ENCODE measurements at places on chromosomes 6 and 20.

DNA sequence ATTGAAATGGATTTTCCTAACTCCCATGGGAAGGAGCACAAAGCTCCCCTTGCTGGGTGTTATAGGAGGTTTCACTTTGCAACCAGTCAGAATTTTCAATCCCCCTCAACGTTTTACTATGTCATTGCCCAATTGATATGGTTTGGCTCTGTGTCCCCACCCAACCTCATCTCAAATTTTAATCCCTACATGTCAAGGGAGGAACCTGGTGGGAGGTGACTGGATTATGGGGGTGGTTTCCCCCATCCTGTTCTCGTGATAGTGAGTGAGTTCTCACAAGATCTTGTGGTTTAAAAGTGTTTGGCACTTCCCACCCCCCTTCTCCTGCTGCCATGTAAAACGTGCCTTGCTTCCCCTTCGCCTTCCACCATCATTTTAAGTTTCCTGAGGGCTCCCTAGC lies 62.9 kb downstream of the ZMYND8 start:
- DNase-seq, result no peak

DNA sequence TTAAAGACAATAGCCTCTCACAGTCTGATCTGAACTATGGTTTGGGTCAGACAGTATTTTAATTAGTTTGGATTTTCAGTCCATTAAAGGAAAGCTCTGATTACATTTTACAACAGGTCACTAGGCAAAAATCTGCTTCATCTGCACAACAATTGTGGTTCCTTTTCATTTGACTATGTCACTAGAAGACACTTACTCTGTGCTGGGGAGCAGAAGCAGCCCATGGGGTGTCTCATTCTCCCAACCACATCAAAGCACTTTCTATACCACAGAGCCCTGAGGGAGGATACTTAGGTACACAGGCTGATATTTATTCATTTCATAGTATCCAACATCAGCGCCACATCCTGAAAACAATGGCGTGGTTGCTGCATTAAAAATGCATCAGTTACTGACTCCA lies 36.6 kb upstream of the HDAC2 start:
- peak; percentile 34 for DNase-seq

DNA sequence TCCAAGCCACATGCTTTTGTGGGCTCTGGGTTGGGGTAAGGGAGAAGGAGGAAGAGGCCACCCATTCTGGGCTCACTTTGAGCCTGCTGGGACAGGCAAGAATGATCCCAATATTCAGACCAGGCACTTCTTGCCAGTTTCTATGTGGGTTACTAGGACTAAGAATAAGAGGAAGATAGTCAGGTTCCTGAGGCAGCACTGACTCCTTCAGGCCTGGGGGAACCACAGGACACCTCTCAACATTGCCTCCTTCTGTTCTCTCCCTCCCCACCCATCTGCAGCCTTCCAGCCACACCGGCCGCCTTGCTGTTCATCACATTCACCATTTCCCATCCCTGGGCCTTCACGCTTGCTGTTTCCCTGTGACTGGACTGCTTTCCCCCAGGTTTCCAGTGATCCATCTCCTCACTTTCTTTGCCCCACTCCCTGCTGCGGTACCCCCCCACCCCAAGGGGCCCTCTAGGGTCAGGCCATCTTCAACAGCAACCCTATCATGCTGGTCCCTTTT lies 69.2 kb upstream of the SIRPA start:
- no peak for DNase-seq

- no peak for DNase-seq
Measured at GRCh38 chr20:17782768-17783167, 83.0 kb downstream of the BANF2 start.

DNA sequence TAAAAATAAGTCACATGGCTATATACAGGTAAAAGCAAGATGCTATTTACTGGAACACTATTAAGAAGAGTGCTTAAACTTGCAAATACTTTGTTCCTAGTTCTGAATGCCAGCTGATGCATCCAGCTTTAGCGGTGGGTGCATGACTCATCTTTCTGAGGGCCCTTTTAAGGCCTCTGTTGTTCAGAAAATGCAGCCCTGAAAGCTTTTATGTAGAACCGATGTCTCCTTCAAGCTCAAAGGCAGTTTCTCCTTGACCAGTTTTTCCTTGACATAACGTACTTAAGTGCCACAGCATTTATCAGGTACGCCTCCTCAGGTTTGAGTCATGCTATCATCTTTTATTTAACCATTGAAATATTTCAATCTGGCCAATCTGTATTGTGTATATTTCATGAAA lies 82.8 kb downstream of the MLIP start:
- no peak for DNase-seq

DNA sequence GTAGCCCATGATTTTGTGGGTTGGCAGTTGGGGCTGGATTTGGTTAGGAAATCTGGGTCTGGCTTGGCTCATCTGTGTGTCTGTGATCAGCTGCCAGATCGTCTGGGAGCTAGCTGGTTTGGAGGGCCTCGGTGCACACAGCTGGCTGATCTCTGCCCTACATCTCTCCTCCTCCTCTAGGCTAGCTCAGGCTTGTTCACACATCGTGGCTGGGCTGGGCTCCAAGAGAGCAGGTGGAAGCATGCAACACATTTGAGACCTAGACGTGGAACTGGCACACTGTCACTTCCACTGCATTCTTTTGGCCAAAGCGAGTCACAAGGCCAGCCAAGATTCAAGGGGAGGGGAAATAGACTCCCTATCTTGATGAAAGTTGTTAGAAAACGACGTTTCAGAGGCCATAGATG lies 15.9 kb downstream of the NDUFAF5 start:
- DNase-seq, result no peak

DNA sequence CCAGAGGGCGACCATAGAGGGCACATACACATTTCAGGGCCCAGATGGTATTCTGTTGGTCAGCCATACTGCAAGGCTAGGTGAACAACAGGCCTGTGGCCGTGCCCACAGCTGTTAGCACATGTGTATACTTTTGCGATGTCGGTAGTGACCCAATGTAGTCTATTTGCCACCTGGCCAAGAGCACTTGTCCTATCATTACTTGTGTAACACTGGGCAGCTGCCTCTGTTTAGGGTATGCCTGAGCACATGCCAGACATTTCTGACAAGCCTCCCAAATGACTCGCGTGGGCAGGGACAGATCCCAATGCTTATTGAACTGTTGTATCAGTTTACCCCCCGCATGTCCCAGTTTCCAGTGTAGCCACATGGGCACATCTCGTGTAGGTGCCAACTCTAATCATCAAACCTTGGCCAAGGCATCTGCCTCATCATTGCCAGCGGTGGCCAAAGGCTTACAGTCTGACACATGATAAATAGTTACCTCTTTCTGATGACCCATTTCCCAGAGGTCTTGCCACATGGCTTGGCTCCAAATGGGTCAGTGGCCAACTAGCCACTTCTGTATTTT lies 74.4 kb upstream of the FBXL4 start:
- no peak for DNase-seq

DNA sequence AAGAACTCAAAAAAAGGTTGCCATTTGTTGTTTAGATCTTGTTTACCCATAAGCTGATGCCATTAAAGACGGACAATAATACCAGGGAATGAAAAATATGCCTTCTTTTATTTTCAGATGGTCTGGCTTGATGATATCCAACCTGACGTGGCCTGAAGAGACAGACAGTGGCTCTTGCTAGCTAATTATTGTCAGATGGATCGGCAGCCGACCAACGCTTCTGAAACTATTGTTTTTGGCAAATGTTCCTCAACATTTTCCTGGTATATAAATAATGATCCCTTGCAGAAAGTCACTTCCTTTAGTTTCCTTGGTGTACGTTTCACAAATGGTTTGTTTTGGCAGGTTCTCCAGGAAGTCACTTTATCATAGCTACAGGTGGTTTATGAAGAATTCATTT lies 290.9 kb upstream of the TSHZ2 start:
- DNase-seq, result no peak

DNA sequence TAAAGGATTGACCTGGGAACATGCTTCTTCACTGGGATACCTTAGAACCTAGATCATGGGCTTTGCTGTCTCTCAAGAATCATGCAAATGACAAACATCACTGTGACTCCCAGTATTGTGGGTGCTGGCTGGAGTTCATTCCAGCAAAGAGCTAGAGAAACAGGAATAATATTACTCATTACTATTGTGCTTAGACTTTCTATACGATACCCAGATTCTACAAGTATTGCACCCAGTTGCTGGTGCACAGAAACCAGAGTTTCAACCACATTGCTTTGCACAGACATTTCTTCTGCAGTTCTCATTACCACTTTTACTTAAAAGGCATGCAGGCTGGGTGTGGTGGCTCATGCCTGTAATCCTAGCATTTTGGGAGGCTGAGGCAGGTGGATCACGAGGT lies 220.4 kb upstream of the ZNF217 start:
- no peak for DNase-seq

DNA sequence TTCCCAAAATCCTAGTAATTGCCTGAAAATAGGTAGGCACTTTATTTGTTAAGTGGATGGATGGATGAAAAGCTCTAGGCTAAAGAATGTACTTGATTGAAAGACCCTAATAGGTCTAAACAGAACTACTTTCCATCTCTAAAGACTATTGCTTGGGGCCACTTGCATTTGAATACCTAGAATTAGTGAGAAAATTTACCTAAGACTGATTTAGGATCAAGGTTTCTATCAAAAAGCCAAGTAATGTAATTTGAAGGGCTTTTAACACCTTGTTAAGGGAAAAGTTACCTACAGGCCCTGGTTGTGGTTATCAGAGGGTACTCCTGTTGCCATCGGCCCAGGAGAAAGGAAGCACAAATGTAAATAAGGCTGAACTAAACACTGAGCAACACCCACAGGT lies 580.7 kb downstream of the LMBRD1 start:
- DNase-seq, result no peak

DNA sequence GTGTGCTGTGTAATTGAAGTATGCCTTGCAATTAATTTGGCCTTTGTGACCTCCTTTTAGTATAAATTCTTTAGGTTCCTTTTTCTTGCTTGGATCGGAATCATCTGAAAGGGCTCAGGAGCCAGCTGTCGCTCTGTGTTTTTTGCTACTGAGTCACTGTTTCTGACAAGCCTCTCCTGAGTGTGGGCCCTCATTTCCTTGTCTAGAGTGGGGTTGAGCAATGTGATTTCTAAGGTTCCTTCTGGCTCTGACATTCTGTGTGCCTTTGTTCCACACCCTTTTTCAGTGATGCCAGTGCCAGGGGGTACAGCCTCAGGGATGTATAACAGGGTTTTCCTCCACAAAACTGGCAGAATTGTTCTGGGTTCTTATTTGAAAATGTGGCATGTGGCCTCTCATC lies 26.5 kb downstream of the DAAM2 start:
- no peak for DNase-seq

- DNase-seq, result no peak
Measured at GRCh38 chr6:105677671-105678475, 275.0 kb upstream of the PREP start.

DNA sequence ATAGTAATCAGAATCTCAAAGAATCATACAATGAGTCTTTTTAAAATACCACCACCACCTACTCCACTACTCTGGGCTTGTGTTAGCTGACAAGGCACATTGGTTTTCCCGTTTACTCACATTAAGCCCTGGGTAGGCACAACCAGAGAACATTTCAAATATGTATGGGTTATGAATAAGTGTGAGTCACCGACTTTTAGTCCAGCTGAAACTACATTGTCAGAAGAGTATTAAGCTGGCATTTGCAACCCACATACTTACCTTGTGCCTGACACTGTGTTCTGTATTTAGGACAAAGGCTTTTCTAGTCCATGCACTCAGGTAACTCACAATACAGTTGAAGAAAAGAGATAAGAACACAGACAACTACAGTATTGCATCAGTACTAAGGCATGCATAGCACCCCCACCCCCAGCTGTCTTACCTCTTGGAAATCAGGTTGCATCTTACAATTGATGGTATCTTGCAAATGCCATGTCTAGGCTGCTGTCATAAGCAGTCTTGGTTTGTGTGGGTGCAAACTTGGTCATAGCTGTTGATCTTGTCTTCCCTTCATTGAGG lies 40.3 kb upstream of the AHI1 start:
- peak; percentile 54 for DNase-seq

GRCh38 chr6:15317934-15318902 lies 72.3 kb downstream of the JARID2 start:
- DNase-seq, result no peak

- DNase-seq, result no peak
Measured at GRCh38 chr20:9330151-9330550, 184.2 kb upstream of the LAMP5 start.

GRCh38 chr6:169240125-169240524 lies 13.5 kb downstream of the THBS2 start:
- no peak for DNase-seq
